ENCODE measurements at places on chromosomes 1 and 21.

DNA sequence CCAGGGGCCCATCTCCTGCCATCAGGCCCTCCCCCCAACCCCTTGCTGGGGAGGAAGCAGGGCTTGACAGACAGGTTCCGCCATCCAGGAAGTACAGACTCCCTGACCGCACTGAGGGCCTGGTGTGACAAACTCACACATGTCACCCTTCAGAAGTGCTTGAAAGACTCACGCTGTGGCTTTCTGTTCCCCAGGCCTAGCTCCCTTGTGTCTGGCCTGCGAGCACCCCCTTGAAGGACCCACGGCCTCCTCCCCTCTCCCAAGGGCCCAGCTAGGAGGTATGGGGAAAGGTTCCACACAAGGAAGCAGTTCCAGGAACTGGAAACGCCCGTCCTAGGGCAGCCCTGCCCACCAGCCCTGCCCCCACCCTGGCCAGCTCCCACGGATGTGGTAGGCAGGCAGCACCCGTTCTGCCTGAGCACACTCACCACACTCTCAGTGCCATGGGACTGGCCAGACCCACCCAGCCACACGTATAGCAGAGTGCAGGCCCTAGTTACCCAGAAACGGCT is 26.7 kb downstream of the SLC2A1 start:
- DNase-seq = peak; percentile 72

DNA sequence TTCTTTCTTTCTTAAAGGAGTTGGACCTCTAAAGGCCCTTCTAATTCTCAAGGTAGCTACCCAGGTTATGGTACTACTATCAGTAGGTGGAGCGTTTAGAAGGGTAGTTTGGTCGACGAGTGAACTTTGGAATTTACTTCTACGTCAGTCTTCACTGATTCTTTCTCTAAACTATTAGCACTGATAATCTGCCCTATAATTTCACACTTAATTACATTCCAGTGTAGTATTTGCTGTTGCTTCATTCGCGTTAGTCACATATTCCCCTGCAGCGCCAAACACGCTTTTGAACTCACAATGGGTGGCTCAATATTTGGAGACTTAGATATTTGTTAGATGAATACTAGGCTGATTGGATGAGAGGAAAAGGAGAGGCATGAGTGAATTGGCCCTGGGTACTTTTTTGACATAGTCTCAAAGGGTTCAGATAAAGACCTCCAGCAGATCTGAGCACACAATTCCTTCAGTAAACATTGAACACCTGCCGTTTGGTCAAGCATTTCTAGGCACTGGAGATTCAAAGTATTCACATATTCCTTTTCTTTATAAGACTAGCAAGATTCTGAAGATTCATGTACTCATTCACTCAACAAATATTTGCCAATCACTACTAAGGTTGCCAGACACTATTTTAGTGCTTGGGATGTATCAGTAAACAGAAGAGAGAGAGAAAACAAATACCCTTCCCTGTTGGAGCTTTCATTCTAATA is 929 bp upstream of the FOXJ3 start:
- DNase-seq = no peak

- DNase-seq = no peak
These were observed 80.8 kb downstream of the STUM start for GRCh38 chr1:226629210-226629895.

DNA sequence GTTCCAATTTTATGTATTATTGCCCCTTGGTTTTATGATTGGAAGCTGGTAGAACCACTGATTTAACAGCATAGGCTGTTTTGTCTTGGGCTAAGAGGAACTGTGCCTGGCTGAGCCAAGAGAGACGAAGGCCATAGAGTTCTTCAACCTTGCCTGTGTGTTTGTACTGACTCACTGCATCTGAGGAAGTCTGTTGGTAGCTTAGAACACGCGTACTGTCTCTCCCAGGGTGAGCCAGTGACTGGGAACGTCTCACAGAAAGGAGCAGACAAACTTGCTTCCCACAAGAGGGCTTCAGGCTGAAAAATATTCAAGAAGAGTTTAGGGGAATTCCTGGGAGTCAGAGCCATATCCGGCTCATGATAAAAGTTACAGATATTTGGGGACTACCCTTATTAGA is 14.9 kb downstream of the TMEM51 start:
- peak; percentile 40 for DNase-seq

DNA sequence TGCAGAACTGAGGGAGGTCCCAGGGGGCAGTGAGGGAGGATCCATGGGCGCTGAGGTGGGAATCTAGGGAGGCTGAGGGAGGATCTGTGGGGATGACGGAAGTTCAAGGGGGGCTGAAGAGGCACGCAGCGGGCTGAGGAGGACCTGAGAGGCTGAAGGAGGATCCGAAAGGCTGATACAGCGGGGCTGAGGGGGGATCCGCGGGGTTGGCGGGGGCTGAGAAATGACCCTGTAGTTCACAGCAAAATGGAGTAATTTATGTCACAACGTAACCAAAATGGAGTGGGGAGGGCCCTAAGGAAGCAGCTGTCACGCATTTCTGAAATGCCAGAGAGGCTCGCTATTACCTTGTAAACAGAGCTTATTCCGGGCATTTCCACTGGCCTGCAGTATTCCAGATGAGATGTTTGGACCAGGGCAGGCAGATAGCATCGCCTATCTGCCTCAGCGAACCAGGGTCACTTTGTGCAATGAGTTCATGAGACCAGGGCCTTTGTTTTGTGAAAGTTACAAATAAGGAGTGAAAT is 926 bp upstream of the MRPL55 start:
- peak; percentile 58 for DNase-seq

GRCh38 chr1:52182874-52183400 is 41.0 kb downstream of the ZFYVE9 start:
- DNase-seq = no peak

DNA sequence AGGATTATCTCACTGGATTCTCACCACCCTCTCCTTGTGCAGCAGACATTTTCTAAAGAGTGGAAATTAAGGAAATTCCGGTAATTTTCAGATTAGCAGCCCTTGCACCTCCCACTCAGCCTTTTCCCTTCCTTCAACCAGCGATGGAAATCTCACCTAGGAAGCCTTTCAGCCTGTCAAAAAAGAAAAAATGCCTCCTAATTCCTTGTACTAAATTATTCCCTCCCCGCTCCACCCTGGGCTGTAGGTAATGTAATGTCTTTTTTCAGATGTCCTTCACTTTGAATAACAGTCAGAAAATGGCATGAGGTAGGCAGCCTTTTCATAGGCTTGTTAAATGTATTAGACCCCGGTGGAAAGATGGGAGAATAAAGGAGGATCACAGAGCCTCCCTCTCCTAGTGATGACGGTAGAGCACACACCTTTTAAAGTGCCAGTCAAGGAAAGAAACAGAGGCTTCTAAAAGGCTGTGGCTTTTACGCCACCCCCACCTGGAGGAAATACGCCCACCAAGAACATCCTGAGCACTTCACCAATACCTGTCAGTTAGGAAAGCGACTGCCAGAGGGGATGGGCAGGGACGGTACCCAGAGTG is 62.8 kb upstream of the NEK2 start:
- no peak for DNase-seq

DNA sequence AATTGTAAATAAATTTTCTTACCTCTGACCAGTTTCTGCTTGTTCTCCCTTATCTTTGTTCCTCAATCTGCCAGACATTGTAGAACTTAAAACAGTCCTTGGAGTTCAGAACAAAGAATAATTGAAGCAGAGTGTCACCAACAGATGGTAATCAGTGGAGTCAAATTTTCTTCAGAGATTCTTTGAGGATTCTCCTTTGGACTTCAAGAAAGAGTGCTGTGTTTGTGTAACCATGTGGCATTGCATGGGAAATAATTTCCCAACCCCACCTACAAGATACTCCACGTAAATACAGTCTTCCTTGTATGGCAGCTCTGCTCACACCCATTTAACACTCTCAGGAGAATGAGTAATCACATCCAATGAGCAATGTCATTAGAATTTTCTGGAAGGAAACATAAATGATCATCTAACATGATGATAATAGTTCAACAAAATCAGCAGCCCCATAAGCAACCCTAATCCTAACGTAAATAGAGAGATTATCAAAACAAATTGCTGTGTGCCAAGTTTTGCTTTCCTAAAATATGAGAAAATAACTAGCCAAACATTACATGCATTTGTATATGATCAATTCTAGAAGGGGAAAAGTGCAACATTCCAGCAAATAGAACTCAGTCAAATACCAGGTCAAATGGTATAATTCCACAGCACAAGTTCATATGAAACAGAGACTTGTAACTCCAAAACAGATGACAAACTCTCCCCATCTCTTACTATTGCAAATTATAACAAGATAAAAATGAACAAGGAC is 6.9 kb upstream of the DENND1B start:
- DNase-seq = no peak

DNA sequence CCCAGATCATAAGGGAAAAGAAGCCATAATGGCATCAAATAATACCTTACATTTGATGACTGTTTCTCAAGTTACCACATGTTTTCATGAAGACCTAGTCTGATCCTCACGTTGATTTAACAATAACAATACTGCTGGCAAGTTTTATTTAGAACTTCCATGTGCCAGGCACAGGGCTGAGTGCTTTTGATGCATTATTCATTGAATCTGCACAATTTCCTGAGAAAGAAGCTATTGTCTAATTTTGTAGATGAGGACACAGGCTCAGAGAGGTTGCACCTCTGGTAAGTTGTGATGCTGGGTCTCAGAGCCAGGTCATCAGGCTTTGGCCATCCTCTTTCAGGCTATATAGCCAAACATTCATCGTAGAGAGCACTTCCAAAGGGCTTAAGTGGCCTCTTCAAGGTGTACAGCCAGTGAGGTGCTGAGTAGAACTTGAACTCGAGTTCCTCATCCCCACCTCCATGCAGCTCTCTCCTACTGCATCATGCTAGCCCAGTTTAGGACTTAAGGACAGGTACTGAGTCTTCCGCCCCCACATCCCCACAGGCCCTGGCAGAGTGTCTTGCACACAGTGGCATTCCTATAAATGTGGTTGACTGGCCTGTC is 8.3 kb upstream of the PEF1 start:
- DNase-seq = no peak

GRCh38 chr1:14848625-14849024 is 250.1 kb downstream of the KAZN start:
- no peak for DNase-seq

DNA sequence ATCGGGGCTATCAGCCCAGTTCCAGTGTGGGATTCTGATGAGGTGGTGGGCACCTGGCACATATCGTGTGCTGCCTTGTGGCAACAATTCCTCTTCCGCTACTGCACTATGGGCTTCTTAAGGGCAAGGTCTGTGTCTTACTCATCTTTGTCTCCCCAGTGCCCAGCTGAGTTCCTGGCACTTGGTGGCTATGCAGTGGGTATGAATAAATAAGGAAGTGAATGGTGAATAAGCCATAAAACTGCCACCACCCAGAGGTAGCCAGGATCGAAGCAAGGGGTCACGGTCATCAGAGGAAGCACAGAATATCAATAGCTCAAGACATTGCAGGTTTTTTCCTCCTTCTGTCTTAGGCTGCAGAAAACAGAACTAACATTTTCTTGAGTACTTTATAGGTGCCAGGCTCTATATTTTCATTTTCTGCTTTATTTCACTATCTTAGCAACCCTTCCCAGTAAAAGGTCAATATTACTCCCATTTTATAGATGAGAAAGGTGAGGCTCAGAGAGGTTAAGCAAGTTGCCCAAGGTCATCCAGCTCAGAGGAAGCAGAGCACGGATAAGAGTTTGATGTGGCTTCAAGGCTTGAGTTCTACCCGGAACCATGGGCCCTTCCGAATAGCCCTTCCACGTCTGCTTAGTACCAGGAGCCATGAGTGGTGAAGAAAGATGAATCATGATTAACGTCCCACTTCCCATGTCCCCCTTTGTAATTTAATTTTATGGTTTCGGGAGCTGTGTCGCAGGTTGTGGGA is 10.2 kb downstream of the C1orf94 start:
- DNase-seq = no peak

- no peak for DNase-seq
These were observed 61.4 kb downstream of the ALG6 start for GRCh38 chr1:63428815-63429214.

GRCh38 chr1:7896994-7897393 is 43.6 kb downstream of the TNFRSF9 start:
- DNase-seq = no peak

- no peak for DNase-seq
These were observed 576.1 kb upstream of the ZRANB2 start for GRCh38 chr1:71656902-71657301.

DNA sequence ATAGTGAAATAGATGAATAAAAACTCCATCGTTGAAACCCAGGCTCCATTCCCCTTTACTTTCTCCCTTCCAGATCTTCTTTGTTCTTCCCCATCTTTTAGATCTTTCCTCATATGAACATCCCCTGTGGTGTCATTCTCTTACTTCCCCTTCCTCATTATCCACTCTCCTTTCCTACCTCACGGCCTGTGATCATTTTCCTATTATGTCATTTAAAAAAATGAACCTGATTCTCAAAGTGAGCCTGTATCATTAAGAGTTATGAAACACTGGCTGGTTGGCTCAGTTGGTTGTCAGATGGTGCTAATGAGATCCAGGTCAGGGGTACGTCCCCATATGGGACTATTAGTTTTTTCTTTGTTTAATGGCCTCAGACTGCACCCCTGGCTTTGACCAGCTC is 38.3 kb downstream of the TCEANC2 start:
- DNase-seq = no peak

DNA sequence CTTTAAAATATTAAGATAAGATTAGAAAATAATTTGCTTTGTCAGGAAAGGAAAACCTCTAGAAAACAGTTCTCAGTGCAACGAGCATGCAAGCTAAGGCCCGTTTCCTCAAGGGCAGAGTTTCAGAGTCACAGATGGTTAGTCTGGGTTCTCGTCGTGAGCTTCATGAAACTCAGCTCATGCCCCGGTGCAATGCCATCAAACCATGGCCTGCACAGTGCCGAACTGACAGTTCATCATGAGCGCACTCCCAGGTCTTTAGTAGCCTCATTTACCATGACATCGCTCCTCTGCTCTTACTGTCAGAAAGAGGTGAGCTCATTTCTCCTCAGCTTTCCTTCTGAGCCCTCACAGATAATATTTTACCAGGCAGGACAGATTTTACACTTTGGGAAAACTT is 319.2 kb downstream of the NTNG1 start:
- no peak for DNase-seq

DNA sequence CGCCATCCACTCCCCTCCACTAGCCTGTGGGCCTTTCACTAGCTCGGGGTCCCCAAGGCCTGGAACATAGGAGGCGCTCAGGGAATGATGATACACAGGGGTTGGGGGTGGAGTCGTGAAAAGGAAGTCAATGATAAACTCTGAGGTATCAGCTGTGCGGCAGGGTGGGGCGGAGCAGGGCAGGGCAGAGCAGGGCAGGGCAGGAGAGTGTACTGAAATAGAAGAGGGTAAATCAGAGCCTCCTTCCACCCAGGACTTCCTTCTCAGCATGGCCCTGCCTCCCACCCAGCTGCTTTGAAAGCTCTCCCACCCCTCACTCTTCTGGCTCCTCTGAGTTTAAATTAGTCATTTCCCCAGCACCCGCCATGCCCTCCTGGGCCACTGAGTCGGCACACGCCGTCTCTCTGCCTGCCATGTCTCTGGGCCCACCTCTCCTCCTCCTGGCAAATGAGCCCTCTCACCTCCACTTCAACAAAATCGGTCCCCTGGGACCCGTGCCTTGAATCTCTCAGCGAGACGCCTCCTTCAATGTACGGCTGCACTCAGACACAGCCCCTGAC is 16.9 kb downstream of the CAPZB start:
- no peak for DNase-seq
